ENCODE measurements at places on chromosomes 11 and 22.

DNA sequence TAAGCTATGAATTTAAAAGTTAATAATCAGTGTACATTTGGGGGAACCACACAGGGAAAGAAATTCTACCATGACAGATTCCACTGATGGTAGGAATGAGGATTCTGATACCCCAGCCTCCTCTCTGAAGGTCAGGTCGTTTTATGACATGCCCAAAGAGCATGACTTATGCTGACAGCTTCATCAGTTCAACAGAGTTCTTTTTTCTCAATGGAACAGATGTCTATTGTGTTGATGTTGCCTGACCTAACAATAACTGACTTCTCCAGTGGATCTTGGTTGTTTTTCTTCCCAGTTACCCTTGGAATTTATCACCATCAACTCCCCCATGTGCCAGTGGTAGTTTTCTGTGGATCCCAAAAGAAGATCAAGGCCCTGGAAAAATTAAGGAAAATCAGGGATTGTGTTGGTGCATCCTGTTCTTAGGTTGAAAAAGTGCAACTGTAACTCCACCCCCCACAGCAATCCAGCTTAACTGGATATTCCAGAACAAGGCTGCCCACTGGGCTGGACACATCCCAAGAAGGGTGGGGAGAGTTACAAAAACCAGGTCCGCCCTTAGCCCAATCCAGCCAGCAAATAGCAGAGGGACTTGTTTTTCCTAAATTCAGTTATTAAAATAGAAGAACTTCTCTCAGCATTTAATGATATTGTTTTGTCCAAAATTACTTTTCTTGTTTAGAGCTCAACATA lies 31.5 kb upstream of the CAT start:
- no peak for DNase-seq

DNA sequence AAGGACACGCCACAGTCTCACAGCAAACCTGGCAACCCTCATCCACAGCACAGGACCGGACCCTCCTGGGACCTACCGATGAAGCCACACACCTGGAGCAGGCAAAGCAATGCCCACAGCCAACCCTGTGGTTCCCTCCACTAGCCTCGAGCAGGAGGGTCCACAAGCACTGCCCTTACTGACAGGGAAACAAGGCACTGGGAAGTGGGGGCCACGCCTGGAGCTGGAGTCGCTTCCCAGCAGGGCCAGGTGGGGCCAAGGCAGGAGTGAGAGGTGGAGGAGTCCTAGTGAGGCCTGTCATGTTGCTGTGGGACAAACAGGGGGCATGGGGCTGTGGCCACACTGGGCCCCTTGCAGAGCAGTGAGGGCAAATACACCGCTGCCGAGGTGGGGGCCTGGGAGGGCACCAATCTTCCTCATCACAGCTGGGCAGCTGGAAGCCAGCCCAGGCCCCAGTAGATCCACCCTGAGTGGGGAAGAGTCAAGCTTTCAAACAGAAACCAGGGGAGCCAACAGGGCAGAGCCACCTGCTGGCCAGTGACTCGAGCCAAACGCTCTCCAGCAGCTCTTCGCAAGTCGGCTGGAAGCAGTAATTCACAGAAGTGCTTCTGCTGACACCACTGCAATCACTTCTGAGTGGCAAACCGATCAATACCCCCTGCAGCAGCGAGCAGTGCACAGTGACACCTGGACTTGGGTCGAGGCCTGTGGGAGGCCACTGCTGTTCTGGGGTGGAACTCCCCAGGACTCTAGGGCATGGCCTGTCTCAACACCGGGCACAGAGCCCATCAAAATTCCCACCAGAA lies 13.7 kb downstream of the SULT4A1 start:
- peak; percentile 4 for DNase-seq

DNA sequence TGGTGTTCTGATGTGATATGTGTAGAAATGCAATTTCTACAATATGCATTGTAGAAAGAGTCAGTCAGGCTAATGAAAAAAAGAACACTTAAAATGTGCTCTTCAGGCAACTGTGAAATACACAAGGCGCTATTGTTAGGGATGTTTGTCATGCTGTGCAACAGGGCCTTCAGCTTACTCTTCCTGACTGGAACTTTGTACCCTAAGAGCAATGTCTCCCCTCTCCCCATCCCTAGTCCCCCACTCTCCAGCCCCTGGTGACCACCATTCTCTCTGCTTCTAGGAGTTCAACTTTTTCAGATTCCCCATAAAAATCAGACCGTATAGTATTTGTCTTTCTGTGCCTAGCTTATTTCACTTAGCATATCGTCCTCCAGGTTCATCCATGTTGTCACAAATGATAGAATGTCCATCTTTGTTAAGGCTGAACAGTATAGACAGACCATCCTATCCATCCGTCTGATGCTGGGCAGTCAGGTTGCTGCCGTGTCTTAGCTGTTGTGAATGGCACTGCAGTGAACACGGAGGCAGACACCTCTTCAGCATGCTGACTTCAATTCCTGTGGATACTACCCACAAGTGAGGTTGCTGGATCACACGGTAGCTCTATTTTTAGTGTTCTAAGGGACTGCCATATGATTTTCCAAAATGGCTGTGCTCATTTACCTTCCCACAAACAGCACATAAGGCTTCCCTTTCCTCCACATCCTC lies 10.7 kb downstream of the NDUFV1 start:
- no peak for DNase-seq

- DNase-seq: no peak
Measured at GRCh38 chr11:69127081-69127850, 28.5 kb upstream of the SMIM38 start.

GRCh38 chr22:32183625-32184024 lies 21.2 kb downstream of the RFPL2 start:
- no peak for DNase-seq

DNA sequence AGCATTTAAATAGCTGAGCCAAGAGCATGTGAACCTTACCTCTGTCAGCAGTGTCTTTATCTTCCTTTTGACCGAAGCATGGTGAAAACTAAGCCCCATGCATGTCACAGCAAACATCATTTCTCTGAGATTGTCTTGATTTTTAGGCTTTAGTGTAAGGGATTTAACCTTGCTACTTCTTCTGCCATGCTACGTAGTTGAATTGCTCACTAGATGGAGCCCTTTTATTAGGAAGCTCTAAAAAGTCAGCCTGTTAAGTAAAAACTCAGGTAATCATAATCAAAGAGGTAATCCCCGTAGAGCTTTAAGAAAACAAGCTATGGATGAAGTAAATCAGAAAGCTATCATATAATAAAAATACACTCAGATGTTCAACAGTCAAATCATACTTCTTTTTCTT lies 149.5 kb downstream of the PGR start:
- DNase-seq: no peak

GRCh38 chr11:110119317-110119716 lies 26.1 kb downstream of the ZC3H12C start:
- no peak for DNase-seq

GRCh38 chr11:105236664-105237063 lies 97.1 kb upstream of the CARD18 start:
- DNase-seq: no peak

DNA sequence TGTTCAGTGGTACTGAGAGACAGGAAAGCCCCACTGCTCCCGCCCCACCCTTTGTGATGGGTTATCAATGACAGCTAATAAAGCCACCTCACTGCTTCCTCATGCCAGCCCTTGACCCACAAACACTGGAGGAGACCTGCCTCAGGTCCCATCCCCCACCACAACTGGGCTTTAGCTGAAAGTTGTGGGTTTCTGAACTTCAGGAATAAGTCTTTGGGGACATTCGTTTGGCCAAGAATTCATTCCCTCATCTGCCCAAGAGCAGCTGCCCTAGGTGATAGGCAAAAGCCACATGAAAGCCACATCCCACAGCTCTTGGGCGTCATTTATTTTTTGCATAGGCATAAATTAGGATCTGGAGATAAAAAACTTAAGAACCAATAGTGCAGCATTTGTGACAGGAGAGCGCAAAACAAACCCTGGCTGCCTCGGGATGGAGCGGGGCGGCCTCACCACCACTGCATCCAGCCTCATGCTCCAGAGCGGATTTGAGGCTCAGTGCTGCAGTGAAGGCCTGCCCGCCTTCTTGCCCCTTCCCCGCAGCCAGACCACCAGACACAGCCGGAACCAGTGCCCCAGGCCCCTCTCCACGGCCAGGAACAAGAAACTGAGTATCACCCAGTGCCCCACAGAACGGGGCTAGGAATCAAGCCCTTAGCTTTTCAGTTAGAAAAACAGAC lies 21.2 kb downstream of the SUN2 start:
- DNase-seq: no peak

- no peak for DNase-seq
Measured at GRCh38 chr11:14290422-14290821, 68.6 kb downstream of the RRAS2 start.

DNA sequence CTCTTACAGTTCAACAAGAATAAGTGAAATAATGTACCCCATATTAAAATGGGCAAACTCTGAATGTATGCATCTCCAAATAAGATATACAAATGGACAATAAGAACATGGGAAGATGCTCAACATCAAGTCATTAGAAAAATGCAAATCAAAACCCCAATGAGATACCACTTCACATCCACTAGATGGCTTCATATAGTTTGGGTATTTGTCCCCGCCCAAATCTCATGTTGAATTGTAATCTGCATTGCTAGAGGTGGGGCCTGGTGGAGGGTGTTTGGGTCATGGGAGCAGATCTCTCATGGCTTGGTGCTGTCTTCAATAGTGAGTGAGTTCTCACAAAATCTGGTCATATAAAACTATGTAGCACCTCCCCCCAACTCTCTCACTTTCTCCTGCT lies 5.7 kb downstream of the MPZL2 start:
- no peak for DNase-seq

GRCh38 chr22:50508897-50509296 lies 873 bp downstream of the NCAPH2 start:
- DNase-seq: no peak

- DNase-seq: peak; percentile 13
Measured at GRCh38 chr22:42655693-42656092, 6.5 kb upstream of the CYB5R3 start.

- DNase-seq: peak; percentile 93
Measured at GRCh38 chr11:44065841-44066731, at the start of gene ACCS. ACCS (plus strand) TSS chr11:44066270; CDS start chr11:44067628, 1,358 bp downstream.

- DNase-seq: no peak
Measured at GRCh38 chr22:23386822-23387580, 193.1 kb downstream of the IGLL1 start.

DNA sequence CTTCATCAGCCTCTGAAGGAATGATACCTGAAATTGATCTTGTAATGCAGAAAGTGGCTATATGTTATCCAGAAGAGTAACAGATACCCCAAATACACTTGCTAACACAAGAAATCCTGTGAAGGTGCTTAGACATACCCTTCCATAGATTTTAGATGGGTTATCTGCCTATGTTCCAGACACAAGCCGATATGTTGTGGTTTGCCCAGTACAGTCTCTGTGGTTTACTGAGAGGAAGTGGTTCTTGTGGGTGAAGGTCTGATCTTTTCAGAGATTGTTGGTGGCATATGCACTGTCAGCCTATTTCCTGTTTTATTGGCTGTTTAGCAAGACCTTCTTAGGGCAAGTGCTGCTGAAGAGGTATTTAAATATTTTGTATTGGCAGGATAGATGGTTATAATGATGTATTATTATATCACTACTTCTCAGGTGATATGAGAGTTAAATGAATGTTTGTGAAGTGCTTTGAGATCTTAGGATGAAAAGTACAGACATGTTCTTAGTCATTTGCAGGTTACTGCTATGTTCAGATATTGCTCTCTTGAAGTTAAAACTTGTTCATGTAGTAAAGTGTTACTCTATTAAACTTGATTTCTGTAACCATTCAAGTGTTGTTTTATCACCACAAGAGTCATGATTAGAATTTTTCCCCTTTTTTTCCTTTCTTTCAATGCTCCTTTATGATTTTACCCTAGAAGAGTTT lies 8.2 kb downstream of the ARHGEF12 start:
- no peak for DNase-seq

DNA sequence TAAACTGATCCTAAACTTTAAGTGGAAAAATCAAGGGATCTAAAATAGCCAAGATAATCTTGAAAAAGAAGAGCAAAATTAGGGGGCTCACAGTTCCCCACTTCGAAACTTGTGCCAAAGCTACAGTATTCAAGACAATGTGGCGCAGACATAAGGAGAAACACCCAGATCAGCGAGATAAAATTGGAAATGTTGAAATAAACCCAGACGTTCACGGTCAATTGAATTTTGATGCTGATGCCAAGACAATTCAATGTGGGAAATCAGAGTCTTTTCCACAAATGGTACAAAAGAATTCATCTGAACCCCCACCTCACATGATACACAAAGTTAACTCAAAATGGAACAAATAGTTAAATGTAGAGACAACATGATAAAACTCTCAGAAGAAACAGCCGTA lies 601.6 kb downstream of the BRD1 start:
- no peak for DNase-seq

DNA sequence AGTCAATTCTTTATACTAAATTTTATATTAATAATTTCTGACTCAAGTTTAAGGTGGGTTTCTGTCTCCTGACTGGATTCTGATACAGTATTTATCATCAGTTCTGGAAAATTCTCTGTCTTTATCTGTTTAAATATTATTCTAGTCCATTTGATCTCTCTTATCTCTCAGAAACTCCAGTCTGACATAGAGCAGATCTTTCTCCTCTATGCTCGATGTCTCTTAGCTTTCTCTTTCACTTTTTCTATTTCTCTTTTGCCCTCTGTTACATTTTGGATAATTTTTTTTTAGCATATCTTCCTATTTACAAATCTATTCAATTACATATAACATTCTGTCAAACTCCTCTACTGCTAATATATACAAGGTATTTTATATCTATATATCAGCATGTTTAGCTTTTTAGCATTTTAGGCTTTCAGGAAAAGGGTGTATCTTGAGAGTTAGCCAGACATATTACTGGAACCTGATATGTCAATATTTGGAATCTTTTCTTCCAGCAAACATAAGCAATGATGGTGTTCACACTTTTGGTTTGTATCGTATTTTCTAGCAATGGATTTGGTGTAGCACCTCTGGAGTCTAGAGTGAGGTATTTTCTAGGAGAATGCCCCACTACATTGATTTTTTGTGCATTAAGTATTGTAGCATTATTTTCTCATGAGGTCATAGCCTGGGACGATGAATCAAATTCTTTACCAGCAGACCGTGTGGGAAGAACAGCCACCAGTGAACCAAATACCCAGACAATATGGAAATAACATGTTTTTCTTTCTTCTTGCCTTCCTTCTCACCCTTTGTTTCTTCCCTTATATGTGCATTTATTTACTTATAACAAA lies 4.1 kb upstream of the NNMT start:
- DNase-seq: no peak

DNA sequence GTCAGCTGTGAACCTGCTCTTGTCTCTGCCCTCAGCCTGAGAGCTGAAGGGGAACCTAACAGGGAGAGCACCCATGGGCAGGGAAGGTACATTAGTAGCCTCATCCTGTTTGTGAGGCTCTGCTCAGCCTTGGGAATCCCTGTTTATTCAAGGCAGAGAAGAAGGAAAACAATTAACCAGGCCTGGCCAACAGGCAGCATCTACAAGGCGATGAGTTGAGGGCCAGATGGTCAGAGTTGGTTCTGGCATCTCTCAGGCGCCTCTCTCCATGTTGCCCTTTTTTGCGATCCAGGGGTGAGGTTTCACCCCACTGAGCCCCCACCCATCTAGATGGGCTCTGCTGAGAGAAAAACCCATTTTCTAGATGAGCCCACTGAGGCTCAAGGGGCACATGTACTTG lies 54.0 kb upstream of the TOP3B start:
- DNase-seq: no peak

GRCh38 chr11:130634961-130635473 lies 186.6 kb downstream of the ADAMTS15 start:
- no peak for DNase-seq

- DNase-seq: no peak
Measured at GRCh38 chr11:85495918-85496317, 131.2 kb downstream of the DLG2 start.

All from NCI-H1092 (cell line).